Natural killer cell (primary cell): ENCODE measurements at places on chromosomes 5 and 9. TPM values are rescaled to one million over a fixed set of nuclear protein-coding genes. Genes with fewer than 3 reads are reported as not detected.

The TMC1 gene
- total RNA-seq, result not detected

GRCh38 chr5:108432024-108432423, 50.1 kb upstream of the FBXL17 start:
- H3K27me3 ChIP-seq, result no peaks in the 10 kb centered on the region
- no peak overlapping the region for H3K4me3 ChIP-seq
- H3K27ac ChIP-seq, result no peak overlapping the region
- H3K36me3 ChIP-seq, result no peaks in the 10 kb centered on the region
- H3K4me1 ChIP-seq, result no peaks in the 10 kb centered on the region
- no peak for DNase-seq

GRCh38 chr9:105968811-105969466, 274.6 kb downstream of the TMEM38B start:
- H3K36me3 ChIP-seq, result no peaks in the 10 kb centered on the region
- no peak for DNase-seq
- H3K4me3 ChIP-seq, result no peak overlapping the region
- no peaks in the 10 kb centered on the region for H3K27me3 ChIP-seq

The FGFR4 gene
- total RNA-seq, result 0.72 TPM
